WTC11 (cell line): ENCODE measurements at places on chromosomes 4 and X.
A peak's percentile ranks its signal among the peaks of the same experiment; 100 is the strongest.

DNA sequence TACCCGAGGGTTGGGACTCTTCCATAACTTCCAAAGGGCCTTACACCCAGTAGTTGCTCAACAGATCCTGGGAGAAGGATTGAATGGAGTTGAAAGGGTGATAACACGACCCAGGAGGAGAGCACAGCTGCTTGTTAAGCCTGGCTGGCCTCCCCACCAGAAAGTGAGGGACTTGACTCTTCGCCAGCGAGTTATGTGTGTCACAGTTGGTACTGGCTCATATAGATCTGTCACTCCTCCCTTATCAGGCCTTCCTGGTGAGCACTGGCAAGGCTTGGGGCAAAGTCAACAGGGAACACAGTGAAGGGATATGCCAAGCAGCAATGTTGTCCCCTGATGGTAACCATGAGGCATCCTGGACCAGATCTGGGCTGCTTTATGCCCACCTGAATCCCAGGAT lies 35.8 kb downstream of the APLN start:
- DNase-seq: no peak

- DNase-seq: no peak
These were observed 3.7 kb upstream of the RHOH start for GRCh38 chr4:40193016-40193571.

GRCh38 chrX:56726605-56727004 lies 2.4 kb upstream of the NBDY start:
- no peak for DNase-seq

DNA sequence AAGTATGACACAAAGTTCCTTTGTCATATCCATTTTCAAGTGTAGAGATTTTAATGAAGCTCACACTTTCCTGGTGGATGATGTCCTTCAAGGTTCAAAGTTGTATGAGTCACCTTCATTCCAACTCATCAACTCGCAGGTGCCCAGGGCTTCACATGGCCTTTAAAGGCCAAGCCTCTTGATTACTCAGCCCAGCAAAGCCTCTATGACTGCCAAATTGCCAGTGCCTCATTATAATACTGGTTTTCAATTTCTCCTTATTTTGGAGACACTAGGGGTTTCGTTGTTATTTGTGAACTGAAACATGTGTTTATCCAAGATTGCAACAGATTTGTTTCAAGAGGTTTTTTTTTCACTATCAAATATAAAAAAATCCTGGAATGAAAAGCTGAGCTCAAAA lies 45.9 kb upstream of the PPP3CA start:
- no peak for DNase-seq

DNA sequence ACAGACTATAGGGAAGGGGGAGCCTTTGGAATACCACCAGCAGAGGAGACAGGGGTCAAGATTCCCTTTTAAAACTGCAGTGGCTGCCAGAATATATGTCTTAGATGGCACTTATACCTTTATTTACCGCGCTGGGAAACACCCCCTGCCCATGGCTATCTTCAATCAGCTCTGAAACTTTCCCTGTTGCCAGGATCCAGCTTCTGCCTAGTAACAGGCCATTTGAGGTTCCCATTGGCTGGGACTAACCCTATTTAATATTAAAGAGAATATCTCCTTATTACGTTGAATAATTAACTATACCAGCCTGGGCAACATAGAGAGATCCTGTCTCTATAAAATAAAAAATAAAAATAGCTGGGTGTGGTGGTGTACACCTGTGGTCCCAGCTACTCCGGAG lies 23.8 kb downstream of the SOWAHB start:
- no peak for DNase-seq

DNA sequence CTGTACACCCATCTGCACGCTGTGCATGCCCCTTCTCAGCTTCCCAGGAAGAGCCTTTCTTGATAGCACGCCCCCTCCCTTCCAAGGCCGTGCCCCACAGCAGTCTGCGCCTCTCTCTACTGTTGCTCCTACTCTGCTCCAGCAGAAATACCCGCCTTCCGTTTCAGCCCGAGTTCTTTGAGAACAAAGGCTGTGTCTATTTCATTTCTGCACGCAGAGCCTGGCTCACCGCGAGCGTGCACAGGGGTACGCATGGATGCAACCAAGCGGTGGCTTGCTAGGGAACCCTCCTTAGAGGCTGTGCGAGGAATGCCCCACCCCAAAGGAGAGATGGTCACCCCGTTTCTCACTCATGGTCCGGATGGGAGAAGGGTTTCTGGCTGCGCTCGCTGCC lies 485 bp downstream of the AADAT start:
- peak; percentile 33 for DNase-seq

DNA sequence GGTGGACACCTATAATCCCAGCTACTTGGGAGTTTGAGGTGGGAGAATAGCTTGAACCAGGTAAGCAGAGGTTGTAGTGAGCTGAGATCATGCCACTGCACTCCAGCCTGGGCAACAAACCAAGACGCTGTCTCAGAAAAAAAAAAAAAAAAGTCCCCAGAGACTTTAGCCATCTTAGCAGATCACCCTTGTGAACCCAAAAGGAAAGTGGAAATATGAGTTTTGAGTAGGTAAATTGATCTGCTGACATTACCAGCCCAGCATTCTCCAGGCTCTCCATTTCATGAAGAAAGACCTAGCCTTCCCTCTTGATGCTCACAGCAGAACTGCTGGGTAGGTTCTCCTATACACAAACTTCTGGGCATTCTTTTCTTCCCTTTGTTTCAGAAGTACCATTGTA lies 24.5 kb upstream of the HNRNPD start:
- DNase-seq: no peak

- no peak for DNase-seq
These were observed 11.4 kb upstream of the MCUB start for GRCh38 chr4:109548655-109549054.

GRCh38 chrX:129723511-129723910 lies 15.3 kb upstream of the XPNPEP2 start:
- DNase-seq: no peak

- DNase-seq: no peak
These were observed 60.4 kb downstream of the F11 start for GRCh38 chr4:186326391-186326790.

DNA sequence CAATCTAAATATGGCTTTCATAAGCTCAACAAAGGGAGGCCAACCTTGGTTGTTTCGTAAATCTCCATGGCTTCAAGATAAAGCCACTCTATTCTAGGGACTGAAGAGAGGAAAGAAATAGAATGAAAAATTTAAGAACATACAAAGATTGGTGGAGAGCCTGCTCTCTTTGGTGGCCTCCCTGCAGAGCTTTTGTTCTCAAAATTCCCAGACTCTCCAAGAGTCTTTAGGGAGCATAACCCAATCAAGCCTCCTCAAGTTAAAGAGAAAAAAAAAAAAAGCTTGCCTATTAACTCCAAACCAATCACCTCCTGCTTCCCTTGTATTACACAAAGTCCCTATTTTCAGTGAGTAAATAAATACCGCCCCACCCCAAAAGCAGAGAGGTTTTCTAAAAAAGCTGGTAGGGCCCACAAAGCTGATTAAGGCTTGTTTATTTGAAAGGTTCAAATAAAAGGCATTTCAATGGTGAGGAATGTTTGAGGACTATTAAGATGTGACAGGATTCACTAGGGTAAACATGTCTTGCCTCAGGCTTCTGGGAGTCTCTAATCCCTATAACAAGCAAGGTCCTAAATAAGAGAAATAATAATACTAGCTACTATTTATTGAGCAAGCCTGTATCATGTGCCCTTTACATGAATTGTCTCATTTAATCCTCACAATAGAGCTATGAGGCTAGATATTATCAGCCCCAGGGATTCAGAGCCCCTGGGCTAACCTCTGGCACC lies 71.6 kb downstream of the GPC3 start:
- no peak for DNase-seq

DNA sequence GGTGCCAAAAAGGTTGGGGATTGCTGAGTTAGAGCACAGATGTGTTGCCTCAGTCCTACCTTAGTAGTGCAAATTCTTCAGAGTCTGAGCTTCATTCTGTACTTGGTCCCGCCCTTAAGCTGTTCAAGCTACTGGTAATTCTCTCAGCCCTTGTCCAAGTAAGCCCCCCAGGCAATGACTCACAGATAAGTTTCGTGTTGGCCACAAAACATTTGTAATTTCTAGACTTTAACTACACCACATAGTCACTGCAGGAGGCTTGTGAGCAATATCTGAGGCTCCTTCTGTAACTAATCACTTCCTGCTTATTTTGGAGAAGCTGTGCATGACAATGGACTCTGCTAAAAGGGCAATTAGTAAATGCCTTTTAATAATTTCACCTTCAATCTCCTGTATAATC lies 1420.5 kb downstream of the PCDH7 start:
- no peak for DNase-seq

GRCh38 chr4:61406677-61407076 lies 206.6 kb downstream of the ADGRL3 start:
- no peak for DNase-seq

DNA sequence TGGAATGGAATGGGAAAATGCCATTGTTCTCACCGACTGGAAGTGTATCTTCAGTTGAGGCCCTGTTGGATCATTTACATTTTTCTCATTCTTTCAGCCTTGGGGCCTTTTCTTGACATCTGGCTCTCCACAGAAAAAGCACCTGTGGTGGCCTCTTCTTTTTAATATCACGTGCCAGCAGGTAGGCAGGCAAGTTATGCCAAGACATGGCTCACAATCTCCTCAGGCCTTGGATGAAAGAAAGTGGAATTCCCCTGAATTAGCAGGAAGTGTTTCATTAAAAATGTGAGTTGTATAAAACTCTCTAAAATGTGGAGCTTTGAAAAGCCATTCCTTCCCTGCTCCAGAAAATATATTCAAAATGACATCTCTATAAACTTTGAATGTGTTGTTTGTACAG lies 122.1 kb downstream of the FRAS1 start:
- no peak for DNase-seq

GRCh38 chrX:101025126-101025525 lies 26.8 kb downstream of the TRMT2B start:
- DNase-seq: no peak

DNA sequence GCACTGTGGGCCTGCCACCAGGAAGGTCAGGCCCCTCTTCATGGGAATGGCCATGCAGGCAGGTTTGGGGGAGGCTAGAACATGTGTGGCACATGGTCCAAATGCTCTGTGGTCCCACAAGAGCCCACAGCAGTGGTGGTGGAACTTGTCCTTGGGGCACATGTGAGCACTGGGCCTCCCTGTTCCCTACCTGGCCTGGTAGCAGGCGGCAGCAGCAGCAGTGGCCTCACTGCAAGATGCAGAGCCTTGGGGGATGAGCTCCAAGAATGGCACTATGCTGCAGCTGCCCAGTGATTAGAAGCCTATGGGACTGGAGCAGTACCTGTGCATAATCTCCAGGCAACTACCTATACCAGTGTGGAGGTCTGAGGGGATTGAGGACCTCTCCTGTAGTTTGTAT lies 197.0 kb upstream of the DCAF8L1 start:
- no peak for DNase-seq

GRCh38 chrX:68830419-68831404 lies 1.9 kb downstream of the EFNB1 start:
- DNase-seq: no peak

- no peak for DNase-seq
These were observed 97.4 kb downstream of the RASL11B start for GRCh38 chr4:52959541-52959940.

DNA sequence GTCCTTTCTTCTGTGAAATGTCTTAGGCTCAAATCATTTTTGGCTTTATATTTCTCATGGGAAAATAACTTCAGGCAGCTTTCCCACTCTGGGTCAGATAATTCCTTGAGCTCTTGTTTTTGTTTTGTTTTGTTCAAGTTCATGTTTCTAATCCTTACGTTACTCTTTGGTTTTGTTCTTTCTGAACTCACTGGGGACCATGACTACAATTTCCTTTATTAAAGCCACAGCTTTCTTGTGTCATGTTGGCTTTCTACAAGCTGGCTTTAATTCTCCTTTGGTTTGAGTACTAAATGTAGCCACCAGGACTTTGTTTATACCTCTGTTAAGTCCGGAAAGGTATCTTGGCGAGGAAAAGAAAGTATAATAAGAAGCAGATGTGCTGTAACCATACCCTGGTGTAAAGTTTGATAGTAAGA lies 30.8 kb upstream of the ANXA3 start:
- no peak for DNase-seq

- no peak for DNase-seq
These were observed 8.7 kb downstream of the SMIM10 start for GRCh38 chrX:134999469-134999868.

DNA sequence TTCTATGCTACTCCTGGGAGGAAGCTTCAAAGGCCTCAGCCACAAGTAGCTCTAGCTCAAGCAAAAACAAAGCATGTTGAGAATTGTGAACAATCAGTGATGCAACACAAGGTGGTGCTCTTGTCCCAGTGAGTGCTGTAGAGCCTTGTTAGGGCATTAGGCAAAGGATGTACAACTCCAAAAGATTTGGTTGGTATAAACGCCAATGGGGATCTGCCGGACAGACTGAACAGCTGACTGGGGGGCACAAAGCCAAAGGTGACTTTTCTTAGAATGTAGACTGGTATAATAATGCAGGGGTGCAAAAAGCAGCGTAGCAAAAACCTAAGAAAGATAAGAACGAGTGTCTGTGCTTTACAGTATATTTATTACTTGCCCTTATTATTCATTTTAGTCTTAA lies 62.6 kb upstream of the ALB start:
- DNase-seq: peak; percentile 50

DNA sequence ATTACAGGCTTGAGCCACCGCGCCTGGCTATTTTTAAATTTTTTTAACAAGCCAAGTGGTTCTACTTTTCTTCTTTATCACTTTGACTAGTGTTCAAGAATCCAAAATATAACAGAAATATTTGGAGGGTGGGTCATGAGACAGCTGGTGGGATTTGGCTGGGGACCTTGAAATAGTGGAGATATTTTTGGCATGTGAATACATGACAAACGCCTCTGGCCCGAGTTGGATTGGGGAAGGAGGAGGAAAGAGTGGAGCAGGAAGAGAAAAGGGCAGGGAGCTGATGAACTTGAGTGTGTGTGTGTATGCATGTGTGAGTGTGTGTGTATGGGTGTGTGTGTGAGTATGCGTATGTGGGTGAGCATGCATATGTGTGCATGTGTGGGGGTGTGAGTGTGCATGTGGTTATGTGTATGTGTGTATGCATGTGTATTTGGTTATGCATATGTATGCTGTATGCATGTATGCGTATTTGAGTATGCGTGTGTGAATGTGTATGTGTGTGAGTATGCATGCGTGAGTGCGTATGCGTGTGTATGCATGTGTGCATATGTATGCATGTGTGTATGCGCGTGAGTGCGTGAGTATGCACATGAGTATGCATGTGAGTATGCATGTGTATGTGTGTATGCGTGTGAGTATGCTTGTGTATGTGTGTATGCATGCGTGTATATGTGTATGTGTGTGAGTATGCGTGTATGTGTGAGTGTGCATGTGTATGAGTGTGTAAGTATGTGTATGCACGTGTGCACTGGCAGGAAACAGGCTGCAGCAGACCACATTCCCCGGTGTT lies 49.6 kb downstream of the JADE1 start:
- no peak for DNase-seq

- no peak for DNase-seq
These were observed 30.0 kb upstream of the HUWE1 start for GRCh38 chrX:53716328-53717088.

DNA sequence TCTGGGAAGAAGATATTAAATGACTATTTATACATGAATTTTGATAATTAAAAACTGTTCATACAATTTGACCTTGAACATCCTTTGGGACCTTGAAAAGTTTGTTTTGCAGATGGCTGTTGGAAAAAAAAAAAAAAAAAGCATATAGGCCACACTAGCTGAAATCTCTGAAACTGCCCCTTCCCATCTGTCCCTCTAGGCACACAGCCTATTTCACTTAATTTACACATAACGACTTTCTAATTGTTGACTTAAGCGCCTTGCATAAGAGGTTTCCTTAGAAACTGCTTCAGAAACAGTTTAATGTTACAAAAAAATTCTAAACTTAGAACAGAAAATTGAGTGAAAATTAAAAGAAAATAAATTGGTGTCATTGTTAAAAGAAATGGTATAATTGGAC lies 131.0 kb downstream of the COX18 start:
- no peak for DNase-seq

- peak; percentile 59 for DNase-seq
These were observed 28.1 kb upstream of the MAN2B2 start for GRCh38 chr4:6546681-6547447.
